Inflammatory macrophage treated with lipopolysaccharide for 1 hour (primary cell): ENCODE measurements at places on chromosomes 12 and 14.

GRCh38 chr14:99270458-99271220 lies 1.4 kb downstream of the BCL11B start:
- no peak for DNase-seq

- no peak for DNase-seq
Observed at GRCh38 chr12:95282266-95282665, 64.7 kb downstream of the VEZT start.

- DNase-seq = peak; percentile 23
Observed at GRCh38 chr12:116015525-116015924, 262.0 kb downstream of the MED13L start.

DNA sequence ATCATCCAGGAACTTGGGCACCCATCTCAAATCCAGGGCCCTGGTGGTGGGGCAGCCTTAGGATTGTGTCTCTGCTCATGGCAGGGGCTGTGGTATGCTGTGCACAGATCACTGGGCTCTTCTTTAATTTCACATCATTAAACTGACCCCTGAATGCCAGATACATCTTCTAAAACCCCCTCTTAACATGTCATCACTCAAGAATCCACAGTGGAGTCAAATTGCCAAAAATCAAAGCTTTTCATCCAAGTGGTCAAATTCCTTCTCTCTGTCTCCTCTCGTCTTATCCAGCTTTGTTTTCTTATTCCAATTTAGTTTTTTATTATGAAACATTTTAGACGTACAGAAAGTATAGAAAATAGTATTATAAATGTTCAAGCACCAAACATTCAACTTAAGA lies 97.5 kb downstream of the ADCK1 start:
- DNase-seq = no peak

DNA sequence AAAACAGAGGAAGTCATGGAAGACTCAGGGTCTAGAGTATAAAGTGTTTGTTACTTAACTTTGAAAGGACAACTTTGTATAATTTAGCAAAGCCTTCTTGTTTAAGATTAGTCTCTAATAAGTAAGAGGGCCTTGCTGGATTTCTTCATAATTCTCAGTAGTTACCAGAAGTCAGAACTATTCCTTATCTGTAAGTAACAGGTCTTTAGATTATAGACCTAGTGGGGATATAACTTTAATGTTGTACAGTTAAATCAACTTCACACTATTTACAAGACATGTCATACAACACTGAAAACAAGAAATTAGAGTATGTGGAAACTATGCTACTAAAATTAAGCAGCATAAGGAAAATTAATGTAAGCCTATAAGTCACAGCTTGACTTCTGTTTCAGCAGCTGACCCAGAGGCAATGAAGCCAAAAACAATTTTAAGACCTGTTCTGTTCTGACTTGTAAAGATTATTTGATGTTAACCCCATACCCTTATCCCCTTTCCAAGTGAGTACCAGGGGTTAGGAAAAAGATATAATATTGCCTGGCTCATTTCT lies 398.3 kb downstream of the RAD51B start:
- no peak for DNase-seq

GRCh38 chr14:61308198-61308597 lies 13.2 kb upstream of the PRKCH start:
- no peak for DNase-seq

DNA sequence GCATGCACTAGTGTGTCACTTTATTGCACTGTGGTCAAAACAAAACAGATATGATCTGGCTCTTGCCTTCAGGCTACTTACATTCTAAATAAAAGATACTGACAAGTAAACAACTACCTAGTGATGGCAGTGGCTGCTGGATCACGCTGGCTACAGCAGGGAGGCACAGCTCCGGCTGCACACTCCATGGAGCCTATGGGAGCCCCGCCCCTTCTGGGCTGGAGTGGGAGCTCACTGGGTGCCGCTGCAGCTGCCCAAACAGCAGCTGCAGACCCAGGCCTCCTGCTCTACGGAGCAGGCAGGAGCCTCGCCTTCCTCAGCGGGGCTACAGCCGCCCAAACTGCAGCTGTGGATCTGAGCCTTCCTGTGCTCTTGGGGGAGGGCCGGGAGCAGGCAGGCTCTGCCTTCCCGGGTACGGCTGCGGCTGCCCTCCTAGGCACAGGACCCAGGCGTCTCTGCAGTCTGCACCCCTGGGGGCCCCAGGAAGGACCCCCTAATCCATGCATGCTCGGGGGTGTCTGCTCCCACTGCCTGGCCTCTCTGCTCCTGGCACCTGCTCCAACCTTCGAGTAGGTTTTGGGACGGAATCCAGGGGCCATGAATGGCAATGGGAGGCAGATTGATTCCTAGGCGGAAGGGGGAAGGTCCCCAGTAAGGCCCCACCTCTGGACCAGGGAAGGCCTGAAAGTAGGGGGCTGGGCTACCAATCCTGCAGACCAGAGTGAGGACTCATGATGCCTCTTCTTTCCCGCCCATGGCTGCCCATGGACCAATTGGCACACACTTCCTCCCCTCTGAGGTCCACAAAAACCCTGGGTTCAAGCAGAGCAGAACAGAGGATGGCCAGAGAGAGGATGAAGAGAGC lies 253.1 kb downstream of the ANO6 start:
- no peak for DNase-seq

DNA sequence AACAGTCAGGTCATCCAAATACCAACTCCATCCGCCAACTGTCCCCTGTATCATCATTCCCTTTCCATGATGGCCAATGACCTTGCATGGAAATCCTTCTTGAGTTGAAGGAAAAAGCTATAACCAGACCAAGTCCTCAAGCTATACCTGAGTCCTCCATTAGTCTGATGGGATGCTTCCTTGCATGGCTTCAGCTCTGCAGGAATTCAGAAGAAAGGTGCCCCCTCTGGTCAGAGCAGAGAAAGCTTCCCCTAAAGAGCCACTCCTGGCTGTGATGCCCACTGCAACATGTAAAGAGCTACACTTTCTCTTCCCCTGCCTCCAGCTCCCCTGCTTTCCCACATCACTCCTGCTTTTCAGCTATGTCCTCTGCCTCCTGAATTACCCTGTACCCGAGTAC lies 43.1 kb upstream of the FKBP4 start:
- DNase-seq = no peak

GRCh38 chr14:100654025-100654813 lies 67.0 kb upstream of the BEGAIN start:
- no peak for DNase-seq

DNA sequence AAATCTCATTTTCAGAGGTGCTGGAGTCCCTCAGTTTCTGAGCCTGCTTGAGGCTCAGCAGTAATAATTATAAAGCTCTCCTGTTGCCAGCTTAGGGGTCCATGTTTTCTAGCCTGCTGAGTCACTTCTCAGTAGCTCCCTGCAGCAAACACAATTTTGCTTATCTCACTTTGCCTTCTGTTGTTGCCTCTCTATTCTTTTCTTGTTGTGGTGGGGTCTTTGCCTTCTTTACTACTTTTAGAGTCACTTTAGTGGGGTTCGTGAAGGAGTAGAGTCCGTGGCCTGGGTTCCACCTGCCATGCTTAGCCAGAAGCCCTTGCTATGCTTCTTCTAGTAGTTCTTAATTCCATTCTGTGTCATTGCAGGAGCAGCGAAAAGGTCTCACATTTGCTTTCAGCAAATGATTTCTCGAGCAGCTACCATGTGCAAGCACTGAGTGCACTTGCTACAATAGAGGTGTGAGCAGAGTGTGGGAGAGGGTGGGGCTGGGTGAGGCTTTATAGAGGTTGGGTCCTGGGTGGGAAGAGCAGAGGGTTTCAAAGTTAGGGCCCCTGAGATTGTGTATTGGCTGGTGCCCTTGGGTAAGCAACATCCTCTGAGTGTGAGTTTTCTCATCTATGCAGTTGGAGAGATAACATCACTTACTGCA lies 114.3 kb downstream of the ADCK1 start:
- DNase-seq = no peak

GRCh38 chr14:49991491-49991890 lies 98.6 kb downstream of the ARF6 start:
- no peak for DNase-seq

- no peak for DNase-seq
Observed at GRCh38 chr14:24258548-24259265, 4.3 kb downstream of the TGM1 start.
